Activated CD4-positive, alpha-beta T cell treated with anti-CD3 and anti-CD28 coated beads, Interleukin-2, amount 10 ng/mL, durations not matched to agents 24 days and 14 days (primary cell): ENCODE measurements at places on chromosomes 1 and 21.
A peak's percentile ranks its signal among the peaks of the same experiment; 100 is the strongest.

GRCh38 chr21:45607021-45607908 lies 36.3 kb upstream of the PCBP3 start:
- peaks cover 19% of the 10 kb centered on the region for H3K27me3 ChIP-seq
- peaks cover 3% of the 10 kb centered on the region for H3K4me1 ChIP-seq
- H3K4me3 ChIP-seq, result peak overlapping the region; percentile 63
- H3K27ac ChIP-seq, result peak overlapping the region; percentile 88
- peak; percentile 75 for DNase-seq

- peaks cover 23% of the 10 kb centered on the region for H3K4me1 ChIP-seq
- peaks cover 3% of the 10 kb centered on the region for H3K36me3 ChIP-seq
- H3K27me3 ChIP-seq, result no peaks in the 10 kb centered on the region
- peak overlapping the region; percentile 95 for H3K27ac ChIP-seq
- peak overlapping the region; percentile 98 for H3K4me3 ChIP-seq
Observed at GRCh38 chr1:27233667-27234048, 774 bp upstream of the WDTC1 start.

DNA sequence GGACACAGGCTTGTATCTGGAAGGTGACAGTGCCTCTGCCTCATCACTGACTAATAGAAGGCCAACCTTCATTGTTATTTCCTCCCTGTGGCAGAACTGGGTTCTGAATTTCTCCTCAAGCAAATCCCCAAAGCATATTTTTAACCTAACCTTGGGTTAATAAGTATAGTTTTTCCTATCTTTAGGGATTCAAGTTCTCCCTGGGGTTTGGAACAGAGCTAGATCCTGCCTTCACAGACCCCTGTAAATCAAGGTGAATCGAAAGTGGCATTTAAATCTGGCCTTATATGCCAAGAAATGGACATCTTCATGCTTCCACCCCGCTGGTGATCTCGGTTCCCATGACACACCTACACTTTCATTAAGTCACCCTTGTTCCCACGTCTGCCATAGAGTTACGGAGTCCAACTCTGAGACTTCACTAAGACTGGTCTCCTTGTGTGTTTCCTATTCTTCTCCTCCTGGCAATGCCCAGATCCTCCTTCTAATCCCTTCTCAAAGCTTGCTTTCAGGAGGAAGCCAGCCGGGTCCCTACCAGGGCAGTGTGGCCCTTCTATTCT lies 4.3 kb upstream of the CHI3L2 start:
- no peaks in the 10 kb centered on the region for H3K27me3 ChIP-seq
- peaks cover 83% of the 10 kb centered on the region for H3K4me1 ChIP-seq
- peak overlapping the region; percentile 92 for H3K27ac ChIP-seq

- no peak overlapping the region for H3K27ac ChIP-seq
- H3K27me3 ChIP-seq, result no peaks in the 10 kb centered on the region
- no peak for DNase-seq
- peaks cover 7% of the 10 kb centered on the region for H3K4me1 ChIP-seq
Observed at GRCh38 chr1:58844176-58844575, 60.3 kb upstream of the JUN start.

- peaks cover 33% of the 10 kb centered on the region for H3K4me1 ChIP-seq
- no peaks in the 10 kb centered on the region for H3K27me3 ChIP-seq
- H3K27ac ChIP-seq, result no peak overlapping the region
- no peak overlapping the region for H3K4me3 ChIP-seq
Observed at GRCh38 chr1:15945011-15945831, 30.7 kb downstream of the ZBTB17 start.

- H3K36me3 ChIP-seq, result peaks cover 6% of the 10 kb centered on the region
- H3K27me3 ChIP-seq, result no peaks in the 10 kb centered on the region
- no peak overlapping the region for H3K4me3 ChIP-seq
- DNase-seq, result no peak
- peaks cover 16% of the 10 kb centered on the region for H3K4me1 ChIP-seq
Observed at GRCh38 chr1:6869545-6869944, 84.3 kb downstream of the CAMTA1 start.

- peak overlapping the region; percentile 91 for H3K4me3 ChIP-seq
- H3K27ac ChIP-seq, result peak overlapping the region; percentile 64
- peaks cover 74% of the 10 kb centered on the region for H3K4me1 ChIP-seq
- DNase-seq, result peak; percentile 59
- H3K36me3 ChIP-seq, result peaks cover 23% of the 10 kb centered on the region
- H3K27me3 ChIP-seq, result no peaks in the 10 kb centered on the region
Observed at GRCh38 chr1:211328866-211329475, 2.3 kb downstream of the TRAF5 start.

GRCh38 chr1:159647616-159648015 lies 60.0 kb downstream of the APCS start:
- H3K4me3 ChIP-seq, result no peak overlapping the region
- H3K36me3 ChIP-seq, result no peaks in the 10 kb centered on the region
- H3K4me1 ChIP-seq, result no peaks in the 10 kb centered on the region
- H3K27ac ChIP-seq, result no peak overlapping the region
- H3K27me3 ChIP-seq, result no peaks in the 10 kb centered on the region

GRCh38 chr1:63828322-63829044 lies 54.7 kb downstream of the ROR1 start:
- no peak overlapping the region for H3K27ac ChIP-seq
- peaks cover 6% of the 10 kb centered on the region for H3K27me3 ChIP-seq
- H3K36me3 ChIP-seq, result no peaks in the 10 kb centered on the region
- no peak for DNase-seq
- no peak overlapping the region for H3K4me3 ChIP-seq

DNA sequence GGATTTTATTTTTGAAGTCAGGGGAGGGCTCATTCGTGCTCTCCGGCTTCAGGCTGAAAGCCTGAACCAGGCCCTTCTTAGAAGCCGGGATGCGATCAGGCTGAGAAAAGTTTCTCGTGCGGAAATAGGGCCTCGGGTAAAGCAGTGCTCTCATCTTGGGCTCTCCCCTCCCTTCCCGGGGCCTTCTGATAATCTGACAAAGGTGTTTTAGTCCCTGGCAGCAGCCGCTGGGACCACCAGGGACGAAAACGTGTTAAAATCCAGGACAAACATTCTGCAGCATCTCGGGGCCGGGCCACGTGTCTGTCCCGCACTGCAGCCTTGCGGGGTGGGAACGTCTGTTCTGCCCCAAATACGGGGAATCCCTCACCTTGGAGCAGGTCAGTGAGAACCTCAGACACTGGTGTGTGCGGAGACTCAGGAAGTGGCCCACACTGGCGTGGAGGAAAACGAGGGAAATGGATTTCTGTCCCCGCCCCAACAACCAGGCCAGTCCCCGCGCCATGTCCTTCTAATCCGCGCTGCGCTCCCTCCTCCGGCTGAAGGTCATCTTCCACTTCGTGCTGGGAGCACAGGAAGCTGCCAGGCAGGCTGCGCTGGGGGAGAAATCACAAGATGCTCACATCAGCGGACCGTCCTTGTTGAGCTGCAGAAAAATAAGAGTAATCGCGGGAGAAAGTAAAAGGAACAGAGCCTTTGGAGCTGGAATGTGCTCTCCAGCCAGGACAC lies 16.6 kb upstream of the AJAP1 start:
- no peak overlapping the region for H3K27ac ChIP-seq
- no peaks in the 10 kb centered on the region for H3K36me3 ChIP-seq
- no peak for DNase-seq
- peaks cover 1% of the 10 kb centered on the region for H3K27me3 ChIP-seq
